ENCODE measurements at places on chromosomes 4 and X.
A peak's percentile ranks its signal among the peaks of the same experiment; 100 is the strongest.

- ATAC-seq = no peak
These were observed 219.6 kb downstream of the GRXCR1 start for GRCh38 chr4:43112139-43112538.

DNA sequence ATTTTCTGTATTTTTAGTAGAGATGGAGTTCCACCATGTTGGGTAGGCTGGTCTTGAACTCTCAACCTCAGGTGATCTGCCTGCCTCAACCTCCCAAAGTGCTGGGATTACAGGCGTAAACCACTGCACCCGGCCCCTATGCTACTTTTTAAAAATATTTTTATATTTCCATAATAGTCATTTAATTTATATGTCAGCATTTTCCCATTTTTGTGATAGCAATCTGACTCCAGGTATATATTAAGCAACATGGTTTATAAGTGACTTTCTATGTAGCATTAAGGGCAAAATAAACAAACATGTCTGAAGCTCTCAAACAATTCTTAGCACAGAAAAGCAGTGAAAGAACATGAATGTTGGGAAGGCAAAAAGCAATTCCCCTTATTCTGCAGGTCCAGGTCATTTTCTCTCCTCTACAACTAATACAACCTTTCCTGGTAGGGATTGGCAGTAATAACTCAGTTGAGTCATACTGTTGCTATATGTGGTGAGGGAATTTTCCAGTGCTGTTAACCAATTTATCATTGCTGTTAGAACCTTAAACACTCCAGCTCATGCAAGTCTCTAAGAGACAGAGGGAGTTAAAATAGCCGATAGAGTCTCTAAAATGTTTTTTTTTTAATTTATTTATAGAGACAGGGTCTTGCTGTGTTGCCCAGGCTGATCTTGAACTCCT lies 24.0 kb downstream of the SMIM14 start:
- peak; percentile 58 for ATAC-seq

- ATAC-seq = no peak
These were observed 297.4 kb downstream of the ANKRD50 start for GRCh38 chr4:124415146-124415545.

- ATAC-seq = no peak
These were observed 39.5 kb upstream of the CD40LG start for GRCh38 chrX:136608295-136608933.

- ATAC-seq = no peak
These were observed 184.4 kb upstream of the TBC1D9 start for GRCh38 chr4:140940589-140940988.

DNA sequence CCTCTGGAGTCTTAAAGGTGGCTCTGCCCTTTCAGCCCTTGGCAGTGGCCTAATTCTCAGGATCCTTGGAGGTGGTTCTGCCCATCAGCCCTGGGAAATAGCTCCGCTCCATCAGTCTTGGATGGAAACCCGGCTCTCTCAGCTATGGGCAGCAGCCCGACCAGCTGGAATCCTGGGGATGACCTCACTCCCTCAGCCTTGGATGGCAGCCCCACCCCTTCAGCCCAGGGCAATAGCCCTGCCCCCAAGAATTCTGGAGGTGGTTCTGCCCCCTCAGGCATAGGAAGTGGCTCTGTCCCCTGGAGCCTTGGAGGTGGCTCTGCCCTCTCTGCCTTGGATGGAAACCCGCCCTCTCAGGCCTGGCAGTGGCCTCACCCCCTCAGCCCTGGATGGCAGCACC lies 127.7 kb downstream of the RBMX2 start:
- ATAC-seq = peak; percentile 47

DNA sequence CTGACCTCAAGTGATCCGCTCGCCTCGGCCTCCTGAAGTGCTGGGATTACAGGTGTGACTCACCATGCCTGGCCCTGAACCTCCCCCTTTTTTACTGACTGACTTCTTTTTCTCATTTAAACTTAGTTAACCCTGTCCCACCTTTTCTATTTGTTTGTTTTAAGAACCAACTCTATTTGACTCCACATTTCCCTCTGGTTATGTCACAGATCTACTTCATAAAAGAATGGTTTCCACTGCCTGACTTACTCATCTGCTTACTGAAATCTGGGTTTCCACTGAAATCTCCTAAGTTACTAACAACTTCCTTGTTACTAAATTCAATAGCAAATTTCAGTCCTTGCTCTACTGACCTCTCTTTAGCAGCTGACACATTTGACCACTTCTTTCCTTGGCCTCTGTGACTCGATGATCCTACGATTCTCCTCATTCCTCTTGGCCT lies 28.0 kb upstream of the NSUN7 start:
- no peak for ATAC-seq

DNA sequence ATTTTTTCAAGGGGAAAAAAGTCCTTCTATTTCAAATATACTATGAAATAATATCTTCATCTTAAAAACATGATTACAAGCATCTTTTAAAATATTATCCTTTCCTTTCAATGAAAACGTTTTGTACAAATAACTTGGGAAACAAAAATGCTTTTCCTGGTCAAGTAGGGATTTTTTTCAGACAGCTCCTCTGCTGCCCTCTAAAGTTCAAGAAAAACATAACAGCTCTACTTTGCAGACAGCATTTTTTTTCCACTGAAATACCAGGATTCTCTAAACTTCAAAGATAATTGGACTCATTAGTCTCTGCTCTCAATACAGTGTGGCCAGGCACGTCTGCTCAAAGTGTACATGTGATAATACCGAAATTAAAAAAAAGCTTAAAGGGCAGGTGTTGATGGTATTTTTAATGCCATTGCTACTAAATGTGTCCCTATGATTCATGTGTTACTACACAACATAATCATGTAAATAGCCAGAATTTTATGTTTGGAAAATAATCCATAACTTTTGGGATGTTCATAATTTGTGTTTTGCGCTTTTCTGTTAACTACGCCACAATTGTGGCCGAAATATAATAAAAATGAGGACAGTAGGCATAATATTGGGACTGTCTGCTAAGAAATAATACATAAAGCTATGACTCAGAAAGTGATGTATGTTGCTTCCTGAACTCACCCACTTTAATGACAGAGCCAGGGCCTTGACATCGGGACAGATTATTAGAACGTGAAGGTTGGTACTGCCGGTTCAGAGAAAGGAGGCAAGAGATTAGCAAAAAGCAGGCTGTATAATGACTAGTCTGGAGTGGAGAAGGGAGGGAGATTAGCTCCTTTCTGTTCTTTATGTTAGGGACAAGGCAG lies 478.9 kb downstream of the KCNIP4 start:
- ATAC-seq = peak; percentile 81

DNA sequence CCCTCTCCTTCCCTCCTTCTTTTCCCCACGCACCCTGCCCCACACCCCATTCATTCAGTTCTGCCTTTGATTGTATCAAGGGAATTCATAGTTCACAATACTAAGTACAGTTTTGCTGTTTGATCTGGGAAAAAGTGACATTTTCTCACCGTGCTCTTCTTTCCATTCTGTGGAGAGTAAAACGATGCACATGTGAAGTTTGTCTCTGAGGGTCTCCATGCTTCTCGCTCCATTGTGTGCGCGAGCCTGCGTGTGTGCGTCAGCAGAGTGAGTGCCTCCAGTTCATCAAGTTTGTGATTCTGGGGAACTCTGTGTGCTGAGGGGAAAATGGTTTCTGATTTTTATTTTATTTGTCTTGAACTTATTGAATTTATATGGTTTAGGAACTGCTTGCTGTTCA lies 1.9 kb downstream of the STK26 start:
- ATAC-seq = no peak

GRCh38 chr4:30024526-30024925 lies 695.6 kb upstream of the PCDH7 start:
- no peak for ATAC-seq

DNA sequence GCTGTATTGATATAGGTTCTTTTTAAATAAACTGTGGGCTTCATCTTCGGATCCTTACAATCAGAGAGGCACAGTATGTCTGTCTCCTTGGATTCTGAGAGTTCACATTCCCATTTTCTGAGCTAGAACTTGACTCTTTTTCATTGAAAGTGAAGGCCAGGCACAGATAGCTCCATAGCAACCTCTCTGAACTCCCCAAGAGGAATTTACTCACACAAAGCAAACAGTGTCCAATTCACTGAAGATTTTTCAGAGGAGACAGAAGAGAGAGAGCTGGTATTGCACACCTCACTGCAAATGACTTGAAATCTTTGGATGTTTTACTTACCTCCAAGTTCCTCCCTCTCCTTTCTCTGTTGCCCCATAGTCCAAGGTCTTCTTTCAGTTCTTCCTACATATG lies 130.9 kb upstream of the CASK start:
- no peak for ATAC-seq

DNA sequence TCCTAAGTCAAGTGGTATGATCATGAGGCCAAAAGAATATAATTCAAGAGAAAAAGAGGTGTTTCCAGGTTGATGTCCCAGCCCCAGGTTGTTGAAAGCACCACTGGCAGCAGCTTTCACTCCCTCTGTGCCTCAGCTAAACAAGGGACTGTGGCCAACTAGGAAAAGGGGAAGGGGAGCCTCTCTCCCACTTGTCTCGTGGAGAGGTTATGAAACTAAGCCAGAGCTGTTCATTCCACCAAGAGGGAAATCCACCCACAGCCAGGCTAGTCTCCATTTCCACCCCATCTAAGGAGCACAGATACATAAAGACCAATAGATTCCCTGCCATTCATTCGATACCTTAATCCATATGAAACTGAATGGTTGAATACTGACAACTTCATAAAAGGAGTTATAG lies 8.1 kb downstream of the ANXA5 start:
- no peak for ATAC-seq

- ATAC-seq = no peak
These were observed 12.5 kb downstream of the SORCS2 start for GRCh38 chr4:7204656-7205387.

DNA sequence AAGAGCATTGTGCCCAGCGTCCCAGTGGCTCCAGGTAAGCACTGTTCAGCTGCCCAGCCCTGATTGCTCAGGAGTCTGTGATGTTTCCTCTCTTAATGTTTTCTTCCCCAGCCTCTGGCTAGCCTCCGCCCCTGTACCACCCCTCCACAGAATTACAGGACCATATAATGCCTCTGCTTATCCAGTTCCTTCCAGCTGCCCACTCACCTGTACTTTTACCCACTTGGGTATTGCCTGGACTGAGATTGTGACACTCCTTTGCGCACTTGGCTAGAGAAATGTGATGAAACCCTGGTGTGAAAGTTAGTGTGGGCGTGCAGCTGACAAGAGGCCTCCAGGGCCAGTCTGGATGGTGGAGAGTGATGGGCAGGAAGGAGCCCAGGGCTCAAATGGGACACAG lies at the start of gene AWAT2:
Gene AWAT2, minus strand, starts transcription at position 14 of the 400 bp plus-strand sequence. Its CDS starts 6 bp downstream, at position 8.
- ATAC-seq = no peak
